ENCODE measurements at places on chromosomes 4 and X.

DNA sequence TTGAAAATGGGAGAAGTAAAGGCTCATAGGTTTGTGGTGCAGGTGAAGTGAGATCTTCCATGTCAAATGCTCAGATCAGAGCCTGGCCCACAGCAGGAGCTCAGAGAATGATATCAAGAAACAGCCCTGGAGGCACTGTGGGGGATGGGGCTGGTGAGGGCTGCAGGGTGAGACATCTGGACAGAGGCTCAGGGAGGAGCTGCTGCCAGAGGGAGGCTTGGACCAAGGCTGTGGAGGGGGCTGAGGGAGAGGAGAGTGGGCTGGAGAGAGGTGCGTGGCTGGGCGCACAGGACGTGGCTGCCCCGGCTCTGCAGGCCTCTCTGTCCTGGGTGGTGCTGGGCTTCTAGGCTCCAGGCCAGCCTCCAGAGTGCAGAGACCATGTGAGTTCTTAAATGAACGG is 5.6 kb downstream of the SORCS2 start:
- DNase-seq = no peak

DNA sequence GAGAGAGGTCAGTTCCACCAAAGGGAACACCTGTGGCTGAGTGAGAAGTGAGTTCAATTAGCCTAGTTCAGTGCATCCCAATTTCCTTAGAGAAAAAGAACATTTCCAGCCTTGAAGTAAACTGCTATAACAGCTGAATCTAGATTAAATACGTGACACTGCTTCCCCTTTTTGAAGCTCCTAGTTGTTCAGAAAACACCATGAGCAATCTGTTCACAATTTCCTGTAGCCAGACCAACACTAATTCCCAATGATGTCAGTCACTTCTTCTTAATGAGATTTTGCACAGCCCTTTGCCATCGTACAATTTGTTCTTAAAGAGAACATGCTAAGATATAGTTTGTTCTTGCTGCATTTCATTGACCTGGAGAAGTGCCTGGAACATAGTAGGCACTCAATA is 144.6 kb upstream of the EDNRA start:
- no peak for DNase-seq

- no peak for DNase-seq
These were observed 31.5 kb downstream of the UCHL1 start for GRCh38 chr4:41288254-41288653.

- no peak for DNase-seq
These were observed 11.4 kb downstream of the WDFY3 start for GRCh38 chr4:84954982-84955567.

DNA sequence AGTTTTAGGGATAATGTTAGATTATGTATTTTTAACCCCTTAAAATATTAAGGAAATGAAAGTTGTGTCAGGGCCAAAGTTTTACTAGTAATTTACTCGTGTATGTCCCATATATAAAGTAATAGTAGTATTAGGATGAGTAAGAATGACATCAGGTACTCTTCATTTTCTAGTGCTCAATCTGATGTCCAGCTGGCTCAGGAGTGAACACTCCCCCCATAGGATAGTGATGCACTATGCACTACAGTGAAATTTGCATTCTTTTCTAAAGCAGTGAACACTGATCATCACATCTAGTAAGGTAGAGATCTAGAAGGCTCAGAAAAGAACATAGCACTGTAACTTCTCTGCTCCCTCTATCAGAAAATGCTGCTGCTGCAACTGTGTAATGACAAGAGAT is 409.7 kb downstream of the GLUD2 start:
- DNase-seq = no peak

GRCh38 chr4:88033309-88033708 is 25.9 kb downstream of the PKD2 start:
- peak; percentile 76 for DNase-seq

DNA sequence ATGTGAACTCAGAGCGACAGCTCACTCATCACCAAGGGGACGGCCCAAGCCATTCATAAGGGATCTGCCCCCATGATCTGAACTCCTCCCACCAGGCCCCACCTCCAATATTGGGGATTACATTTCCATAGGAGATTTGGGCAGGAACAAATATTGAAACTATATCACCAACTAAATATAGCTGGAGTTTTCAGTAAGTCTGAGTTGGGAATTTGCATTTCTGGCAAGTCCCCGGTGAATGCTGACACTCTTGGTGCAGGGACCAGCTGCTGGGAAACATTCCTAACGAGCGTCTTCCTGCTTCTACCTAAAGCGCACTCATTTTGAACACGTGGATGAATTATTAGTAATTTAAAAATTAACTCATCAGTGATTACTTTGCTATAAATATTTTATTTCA is 13.2 kb downstream of the CLDN34 start:
- DNase-seq = no peak

GRCh38 chr4:188971125-188971524 is 831.9 kb downstream of the TRIML1 start:
- DNase-seq = peak; percentile 55

DNA sequence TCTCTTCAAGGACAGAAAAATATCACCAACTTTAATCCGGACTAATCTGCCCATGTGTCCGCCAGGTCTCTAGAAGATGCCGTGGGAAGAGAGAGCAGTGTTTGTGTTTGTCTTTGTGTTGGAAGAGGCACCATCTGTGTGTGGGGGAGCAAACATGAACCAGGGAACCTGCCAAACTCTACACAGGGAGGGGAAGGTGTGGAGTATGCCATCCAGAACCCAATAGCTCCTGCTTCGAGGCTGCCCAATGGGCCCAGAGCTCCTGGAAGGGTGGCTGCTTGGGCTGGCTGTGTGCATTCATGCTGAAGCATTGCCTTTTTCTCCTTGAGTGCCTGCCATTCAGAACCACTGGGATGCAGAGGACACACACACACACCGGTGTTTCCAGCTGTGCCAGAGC is 536.2 kb downstream of the MID1IP1 start:
- DNase-seq = no peak

GRCh38 chrX:119622356-119623232 is 16.4 kb upstream of the NKRF start:
- no peak for DNase-seq

- no peak for DNase-seq
These were observed 97.3 kb upstream of the PSAPL1 start for GRCh38 chr4:7532043-7532442.

GRCh38 chr4:82865592-82865991 is 25.4 kb downstream of the SEC31A start:
- no peak for DNase-seq

DNA sequence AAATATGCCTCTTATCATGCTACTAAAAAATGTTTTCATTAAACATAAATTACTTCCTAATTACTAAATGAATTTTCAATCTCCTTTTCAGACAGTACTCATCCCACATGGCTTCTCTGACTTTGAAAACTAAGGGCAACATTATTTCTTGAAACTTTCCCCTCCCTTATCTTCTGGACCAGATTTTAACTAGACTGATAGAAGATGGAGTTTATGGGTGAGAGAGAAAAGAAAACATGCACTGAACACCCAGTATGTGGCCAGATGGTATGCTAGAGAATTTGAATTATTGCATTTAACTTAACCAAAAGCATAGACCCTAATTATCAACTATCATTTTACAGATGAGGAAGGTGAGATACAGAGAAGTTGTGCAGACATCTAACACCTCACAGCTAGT is 16.8 kb downstream of the CNOT6L start:
- DNase-seq = no peak

- DNase-seq = no peak
These were observed 39.7 kb downstream of the IRS4 start for GRCh38 chrX:108696690-108697089.

- no peak for DNase-seq
These were observed 116.3 kb upstream of the SFRP2 start for GRCh38 chr4:153905231-153905630.

DNA sequence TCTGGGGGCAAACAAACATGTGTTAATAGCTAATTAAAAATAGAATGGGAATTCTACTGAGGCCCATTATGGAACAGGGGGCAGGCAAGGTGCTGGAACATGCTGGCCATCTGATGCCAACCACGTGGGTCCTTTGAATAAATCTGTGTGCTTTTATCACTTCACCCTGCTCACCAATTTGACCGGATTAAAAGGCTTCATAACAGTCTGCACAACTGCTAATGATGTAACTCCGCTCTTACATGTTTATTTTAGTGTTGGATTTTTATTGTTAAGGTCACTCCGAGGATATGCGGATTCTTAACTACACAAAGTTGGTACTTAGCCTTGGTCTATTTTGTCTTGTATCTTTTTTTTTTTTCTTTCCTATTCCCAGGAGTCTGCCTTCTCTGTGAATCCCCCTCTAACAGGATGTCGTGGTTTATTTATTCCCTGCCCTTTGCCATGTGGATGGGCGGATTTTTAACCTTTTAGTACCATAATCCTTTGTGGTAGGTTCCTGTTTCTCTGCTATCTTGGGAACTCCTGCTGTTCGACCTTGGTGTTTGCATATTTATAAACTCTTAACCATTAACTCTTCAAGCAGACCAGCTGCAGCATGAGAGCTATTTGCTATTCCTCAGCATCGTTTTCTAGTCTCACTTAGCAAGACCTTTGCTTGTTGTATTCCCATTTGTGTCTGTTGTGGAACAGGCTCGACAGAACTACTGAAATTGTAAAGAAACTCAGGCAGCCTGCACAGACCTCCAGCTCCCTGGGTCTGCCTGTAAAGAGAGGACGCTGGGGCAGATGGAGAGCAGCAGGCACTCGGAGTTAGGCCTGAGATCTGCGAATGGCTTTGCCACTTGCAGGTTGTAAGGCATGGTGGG is 38.0 kb downstream of the TRIM2 start:
- DNase-seq = peak; percentile 36

GRCh38 chr4:7129871-7130620 is 62.2 kb upstream of the GRPEL1 start:
- DNase-seq = no peak

DNA sequence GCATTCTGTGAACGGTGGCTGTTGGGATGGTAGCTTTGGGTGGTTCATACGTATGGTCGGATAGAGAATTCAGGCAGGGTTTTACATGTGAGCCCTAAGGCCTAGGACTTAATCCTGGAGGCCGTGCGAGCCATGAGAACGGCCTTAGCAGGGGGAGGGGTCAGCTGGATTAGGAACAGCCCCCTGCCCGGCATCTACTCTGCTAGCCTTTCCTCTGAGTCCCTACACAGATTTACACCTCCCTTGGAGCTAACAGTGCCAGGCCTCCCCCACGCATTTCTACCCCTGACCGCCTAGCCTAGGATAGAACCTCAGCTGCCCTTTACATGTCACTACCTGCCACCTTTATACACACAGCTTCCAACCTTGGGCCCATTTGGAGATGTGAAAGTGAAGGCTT is 7.1 kb downstream of the PRAF2 start:
- DNase-seq = no peak

DNA sequence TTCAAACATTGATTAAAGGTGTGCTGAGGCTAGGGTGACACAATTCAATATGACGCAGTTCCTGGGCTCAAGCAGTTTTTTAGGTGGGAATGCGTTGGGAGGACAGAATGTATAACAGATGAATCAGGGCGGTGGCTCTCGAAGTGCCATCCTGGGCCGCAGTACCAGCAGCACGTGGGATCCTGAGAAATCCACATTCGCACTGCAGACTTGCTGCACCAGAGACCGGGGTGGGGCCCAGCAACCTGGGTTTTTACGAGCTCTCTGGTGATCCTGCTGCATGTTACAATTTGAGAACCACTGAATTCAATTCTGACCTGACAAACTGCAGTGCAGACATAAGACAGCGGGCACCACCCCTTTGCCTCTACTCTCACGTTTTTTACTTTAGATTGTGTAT is 30.4 kb downstream of the FAM149A start:
- no peak for DNase-seq

- peak; percentile 15 for DNase-seq
These were observed 113.0 kb downstream of the PRDM5 start for GRCh38 chr4:120809518-120809917.

- DNase-seq = no peak
These were observed 753.5 kb upstream of the PCDH10 start for GRCh38 chr4:132395561-132395960.

DNA sequence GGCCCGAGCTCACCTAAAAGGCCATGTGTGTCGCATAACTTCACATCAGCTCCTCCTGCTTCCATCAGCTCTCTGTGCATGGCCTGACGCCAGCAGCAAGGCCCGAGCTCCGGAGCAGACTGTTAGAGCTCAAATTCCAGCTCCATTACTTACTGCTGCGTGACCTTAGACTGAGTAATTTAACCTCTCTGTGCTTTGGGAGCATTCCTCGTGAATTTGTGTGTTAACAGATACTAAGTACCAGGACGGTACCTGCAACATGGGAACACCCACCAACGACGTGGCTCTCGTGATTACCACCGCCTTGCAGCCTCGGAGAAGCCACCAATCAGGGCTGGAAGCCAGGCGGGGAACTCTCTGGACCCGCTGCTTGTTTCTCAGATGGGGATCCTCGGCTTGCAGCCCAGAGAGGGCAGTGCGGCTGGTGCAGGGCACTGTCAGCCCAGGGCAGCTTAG is 12.9 kb downstream of the LETM1 start:
- no peak for DNase-seq

GRCh38 chr4:52912608-52913007 is 50.5 kb downstream of the RASL11B start:
- DNase-seq = no peak

- DNase-seq = no peak
These were observed 108.7 kb upstream of the JADE1 start for GRCh38 chr4:128700659-128701350.

GRCh38 chr4:126431049-126431448 is 1116.3 kb downstream of the FAT4 start:
- DNase-seq = no peak

- peak; percentile 11 for DNase-seq
These were observed 48.3 kb upstream of the NAP1L2 start for GRCh38 chrX:73262991-73263390.

DNA sequence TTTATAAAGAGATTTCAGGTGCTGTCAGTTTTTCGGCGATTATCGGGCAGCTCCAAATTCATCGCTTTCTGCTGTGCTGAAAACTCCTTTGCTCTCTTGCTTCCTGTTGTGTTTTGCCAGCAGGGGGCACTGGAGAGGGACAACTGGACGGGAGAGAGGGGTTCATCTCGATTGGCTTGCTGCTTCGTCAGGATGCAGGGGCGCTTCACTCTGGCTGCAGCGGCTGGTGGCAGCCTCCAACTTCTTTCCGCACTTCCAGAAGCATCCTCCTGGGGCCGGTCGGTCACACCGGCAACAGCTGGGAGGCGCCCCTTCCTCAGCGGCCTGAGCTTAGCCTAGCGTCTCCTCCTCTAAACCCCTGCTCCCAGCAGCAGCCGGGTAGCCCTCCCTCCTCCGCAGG is 29.5 kb downstream of the MSL3 start:
- peak; percentile 4 for DNase-seq

DNA sequence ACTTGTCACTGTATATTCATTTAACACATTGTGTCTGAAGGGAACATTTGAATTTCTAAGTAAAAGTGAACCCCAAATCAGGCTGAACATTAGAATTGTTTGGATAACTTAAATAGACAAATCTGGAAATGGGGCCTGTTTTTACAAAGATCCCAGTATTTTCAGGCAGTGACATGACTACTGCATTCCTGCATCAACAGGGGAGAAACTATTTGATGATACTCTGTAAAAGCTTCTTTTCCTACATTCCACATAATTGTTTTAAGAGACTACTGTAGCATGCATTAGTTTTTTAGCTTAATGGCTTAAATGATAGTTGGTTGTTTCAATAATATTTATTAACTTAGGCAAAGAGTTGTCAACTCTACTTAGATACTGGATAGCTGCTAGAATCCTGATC is 127.0 kb downstream of the PDS5A start:
- DNase-seq = no peak

- DNase-seq = no peak
These were observed 96.9 kb downstream of the CLNK start for GRCh38 chr4:10587697-10588096.

- no peak for DNase-seq
These were observed 344.2 kb downstream of the MAPK10 start for GRCh38 chr4:86015412-86016350.
